ENCODE measurements at places on chromosomes 2 and 18. TPM values are rescaled to one million over a fixed set of nuclear protein-coding genes. Genes with fewer than 3 reads are reported as not detected.

The ATP6V1B1 gene
- 1.3 TPM for polyA plus RNA-seq

The SIX2 gene
- 0.36 TPM for polyA plus RNA-seq

The EPG5 gene
- polyA plus RNA-seq = 38.4 TPM

The REG3G gene
- not detected for polyA plus RNA-seq

The CENPA gene
- polyA plus RNA-seq = 18.9 TPM

GRCh38 chr2:135494503-135494902 is 36.5 kb downstream of the ZRANB3 start:
- DNase-seq = peak; percentile 3

DNA sequence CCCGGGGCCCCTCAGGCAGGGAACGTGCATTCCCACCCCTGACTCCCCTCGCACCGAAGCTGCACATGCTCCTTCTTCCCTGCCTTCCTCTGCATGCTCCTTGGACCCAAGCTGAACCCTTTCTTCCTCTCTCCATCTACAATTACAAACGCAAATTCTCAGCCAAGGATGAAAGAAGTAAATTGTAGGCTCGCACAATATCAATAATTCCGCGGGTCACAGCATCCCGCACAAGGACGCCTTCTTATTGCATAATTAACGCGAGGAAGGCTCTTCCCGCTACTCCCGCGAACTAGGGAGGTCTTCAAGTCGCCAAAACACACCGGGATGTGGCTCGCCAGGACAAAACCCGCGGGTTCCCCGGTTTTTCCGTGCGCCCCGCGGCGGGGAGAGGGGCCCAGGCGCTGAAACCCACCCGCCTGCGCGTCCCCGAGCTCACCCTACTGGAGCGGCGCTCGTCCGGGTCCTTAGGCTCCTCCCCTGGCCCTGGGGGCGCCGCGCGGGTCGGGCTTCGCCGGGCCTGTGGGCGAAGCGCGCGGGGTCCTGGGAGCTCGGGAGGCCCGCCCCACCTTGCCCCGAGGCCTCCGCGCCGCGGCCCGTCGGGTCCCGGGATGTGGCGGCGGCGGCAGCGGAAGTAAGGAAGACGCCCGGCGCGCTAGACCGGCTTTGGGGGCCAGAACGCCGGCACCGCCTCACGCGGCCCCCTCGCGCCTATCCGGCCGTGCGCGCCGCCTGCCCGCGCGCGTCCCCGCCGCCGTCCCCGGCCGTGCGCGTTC is at the start of gene CHST10:
Gene CHST10 (minus strand): TSS at position 734 of the 776 bp plus-strand sequence. CDS start 10,993 bp downstream, outside the sequence.
- no peak for DNase-seq

- DNase-seq = no peak
Measured at GRCh38 chr2:70965506-70965905, 12.9 kb upstream of the ANKRD53 start.

DNA sequence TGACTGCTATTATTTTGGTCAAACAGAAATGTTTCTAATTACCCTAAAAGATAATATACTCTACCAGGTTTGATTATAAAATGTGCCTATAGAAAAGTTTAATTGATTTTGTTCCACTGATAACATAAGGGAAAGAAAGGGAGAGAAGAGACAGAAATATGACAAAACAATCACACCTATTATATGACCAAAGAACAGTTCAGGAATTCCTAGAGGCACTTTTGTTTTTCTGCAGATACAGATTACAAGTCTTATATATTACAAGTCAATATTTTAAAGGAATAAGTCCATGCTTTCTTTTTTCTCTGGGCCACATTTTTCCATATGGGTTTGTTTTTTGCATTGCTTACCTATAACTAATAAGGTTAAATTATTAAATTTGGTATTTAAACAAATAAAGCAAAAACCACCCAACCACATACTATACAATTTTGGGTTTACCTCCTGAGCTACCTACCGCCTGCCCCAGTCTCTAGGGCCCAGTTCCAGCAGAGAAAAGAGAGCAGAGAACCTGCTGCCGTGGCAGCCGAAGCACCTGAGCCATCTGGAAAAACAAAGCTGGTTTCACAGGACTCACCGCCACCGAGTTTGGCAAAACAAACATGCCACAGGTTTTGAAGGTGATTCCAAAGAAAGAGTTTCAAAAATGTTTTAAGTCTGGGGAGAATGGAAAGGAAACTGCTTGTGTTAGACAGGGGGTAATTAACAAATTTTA is 92.1 kb downstream of the DYM start:
- DNase-seq = no peak

GRCh38 chr2:118805064-118805690 is 42.3 kb downstream of the EN1 start:
- DNase-seq = no peak

DNA sequence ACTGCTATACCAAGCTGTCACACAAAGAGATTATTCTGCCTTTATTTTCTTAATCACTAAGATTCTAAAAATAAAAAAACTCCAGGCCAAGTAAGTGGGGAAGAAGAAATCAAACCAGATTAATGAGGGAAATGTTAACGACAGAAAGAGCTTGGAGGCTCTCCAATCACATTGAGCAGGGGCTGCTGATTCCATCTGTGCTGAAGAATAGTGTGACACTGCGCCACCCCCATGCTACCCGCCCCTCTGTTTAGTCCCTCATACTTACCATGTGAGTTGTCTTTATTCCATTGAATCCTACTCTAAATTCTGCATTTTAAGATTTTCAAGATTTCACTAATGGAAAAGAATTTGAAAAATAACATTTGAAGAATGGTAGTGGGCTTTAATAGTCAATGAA is 998.0 kb upstream of the CDH2 start:
- no peak for DNase-seq

GRCh38 chr2:11530864-11531465 is 2.9 kb upstream of the GREB1 start:
- no peak for DNase-seq

GRCh38 chr18:5895876-5896740 is 786 bp upstream of the TMEM200C start:
- no peak for DNase-seq

GRCh38 chr2:215765729-215766360 is 247.5 kb downstream of the MREG start:
- no peak for DNase-seq

- DNase-seq = no peak
Measured at GRCh38 chr2:70966681-70967080, 11.7 kb upstream of the ANKRD53 start.

DNA sequence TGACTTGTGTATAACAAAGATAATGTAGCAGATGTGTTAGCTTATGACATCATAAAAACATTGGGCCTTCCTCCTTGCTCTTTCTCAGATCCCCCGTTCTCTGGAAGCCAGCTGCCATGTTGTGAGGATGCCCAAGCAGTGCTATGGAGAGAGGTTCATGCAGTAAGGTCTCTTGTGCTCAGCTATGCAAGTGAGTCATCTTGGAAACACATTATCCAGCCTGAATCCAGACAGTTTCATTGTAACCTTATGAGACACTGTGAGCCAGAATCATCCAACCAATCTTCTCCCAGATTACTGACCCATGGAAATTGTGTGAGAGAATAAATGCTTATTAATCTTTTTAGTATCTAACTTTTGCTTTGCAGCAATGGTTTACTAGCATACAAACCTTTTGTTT is 60.8 kb downstream of the ST6GAL2 start:
- no peak for DNase-seq

Data from BJ (cell line).